ENCODE measurements at places on chromosomes 4 and X.

DNA sequence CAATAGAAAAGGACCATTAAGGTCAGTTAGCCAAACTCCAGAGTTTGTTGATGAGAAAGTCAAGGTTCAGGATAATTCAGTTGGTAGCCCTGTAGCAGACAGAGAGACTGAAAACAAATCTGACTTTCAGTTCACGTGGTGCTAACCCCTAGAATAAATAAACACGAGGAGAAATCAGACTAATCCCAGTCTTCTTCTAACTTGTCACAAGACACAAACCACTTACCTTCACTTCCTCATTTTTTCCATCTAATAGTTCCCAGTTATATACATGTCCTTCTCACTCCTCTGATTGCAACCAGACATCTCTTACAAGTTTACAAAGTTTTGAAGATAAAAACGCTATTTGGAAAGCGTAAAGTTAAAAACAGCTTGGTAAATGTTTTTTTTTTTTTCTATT is 7.7 kb downstream of the TLR7 start:
- DNase-seq, result no peak

GRCh38 chrX:18707426-18708049 is at the start of gene PPEF1:
PPEF1 (plus strand) TSS chrX:18707645; CDS start chrX:18707781, 136 bp downstream.
- no peak for DNase-seq

DNA sequence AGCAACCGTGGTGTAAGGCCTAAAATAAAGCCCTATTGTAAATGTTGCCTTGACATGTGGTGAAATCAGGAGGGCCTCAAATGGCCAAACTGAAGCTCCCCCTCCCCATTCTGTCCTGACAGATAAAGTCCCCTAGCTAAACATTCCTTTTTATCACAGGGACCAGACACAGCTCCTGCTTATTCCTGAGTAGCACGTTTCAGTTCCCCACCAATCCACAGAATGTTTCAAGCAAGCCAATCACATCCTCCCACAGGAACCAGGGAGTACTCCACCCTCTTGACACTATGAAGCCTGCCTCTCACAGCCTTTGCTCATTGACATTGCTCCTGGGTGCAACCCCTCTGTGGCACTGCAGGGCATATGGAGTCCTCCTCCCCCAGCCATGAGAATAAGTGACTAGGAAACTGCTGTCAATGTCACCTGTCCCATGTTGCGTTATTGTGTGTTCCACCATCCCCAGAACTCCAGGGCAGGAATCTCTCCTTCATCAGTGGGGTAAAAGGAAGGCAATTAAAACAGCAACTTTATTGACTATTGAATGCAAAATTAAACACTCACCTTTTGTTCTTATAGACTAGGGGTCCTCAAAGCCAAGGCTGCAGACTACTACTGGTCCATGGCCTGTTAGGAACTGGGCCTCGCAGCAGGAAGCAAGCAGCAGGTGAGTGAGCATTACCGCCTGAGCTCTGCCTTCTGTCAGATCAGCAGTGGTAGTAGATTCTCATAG is 128.1 kb downstream of the COL25A1 start:
- no peak for DNase-seq

- DNase-seq, result no peak
Measured at GRCh38 chr4:113815826-113816225, 54.3 kb upstream of the CAMK2D start.

GRCh38 chr4:37765741-37766140 is 60.7 kb upstream of the PGM2 start:
- no peak for DNase-seq

DNA sequence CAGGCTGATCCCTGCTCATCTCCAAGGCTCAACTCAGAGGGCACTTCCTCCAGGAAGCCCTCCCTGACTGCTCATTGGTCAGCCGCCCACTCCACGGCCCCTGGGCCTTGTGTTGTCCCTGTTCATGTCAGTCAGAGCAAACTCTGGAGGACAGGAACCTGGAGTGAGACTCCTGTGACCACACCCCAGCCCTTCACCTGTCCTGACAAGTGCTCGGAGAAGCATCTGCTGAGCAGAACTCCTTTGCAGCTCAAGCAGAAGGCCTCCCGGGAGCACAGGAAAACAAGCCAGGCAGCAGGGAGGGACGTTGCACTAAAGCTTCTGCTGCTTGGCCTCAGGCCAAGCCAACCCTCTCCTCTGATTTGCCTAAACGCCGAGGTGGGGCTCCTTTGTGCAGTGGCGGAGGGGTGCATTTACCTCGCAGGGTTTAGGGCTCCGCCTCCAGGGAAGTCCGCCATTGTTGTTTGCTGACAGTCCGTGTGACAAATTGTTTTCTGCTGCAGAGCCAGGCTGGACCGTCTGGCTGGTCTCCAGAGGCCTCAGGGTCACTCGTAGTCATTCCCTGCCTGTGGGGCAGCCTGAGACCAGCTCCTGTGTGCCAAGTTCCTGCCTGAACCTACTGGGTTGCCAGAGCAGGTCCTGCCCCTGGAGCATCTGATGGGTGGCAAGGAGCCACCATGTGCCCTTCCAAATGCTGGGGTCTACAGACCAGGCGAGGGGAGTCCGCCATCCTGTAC is 61.8 kb downstream of the C4orf50 start:
- DNase-seq, result no peak

- peak; percentile 36 for DNase-seq
Measured at GRCh38 chrX:40099055-40099958, 1.5 kb upstream of the BCOR start.

- no peak for DNase-seq
Measured at GRCh38 chrX:70429759-70430158, 6.6 kb downstream of the GDPD2 start.

DNA sequence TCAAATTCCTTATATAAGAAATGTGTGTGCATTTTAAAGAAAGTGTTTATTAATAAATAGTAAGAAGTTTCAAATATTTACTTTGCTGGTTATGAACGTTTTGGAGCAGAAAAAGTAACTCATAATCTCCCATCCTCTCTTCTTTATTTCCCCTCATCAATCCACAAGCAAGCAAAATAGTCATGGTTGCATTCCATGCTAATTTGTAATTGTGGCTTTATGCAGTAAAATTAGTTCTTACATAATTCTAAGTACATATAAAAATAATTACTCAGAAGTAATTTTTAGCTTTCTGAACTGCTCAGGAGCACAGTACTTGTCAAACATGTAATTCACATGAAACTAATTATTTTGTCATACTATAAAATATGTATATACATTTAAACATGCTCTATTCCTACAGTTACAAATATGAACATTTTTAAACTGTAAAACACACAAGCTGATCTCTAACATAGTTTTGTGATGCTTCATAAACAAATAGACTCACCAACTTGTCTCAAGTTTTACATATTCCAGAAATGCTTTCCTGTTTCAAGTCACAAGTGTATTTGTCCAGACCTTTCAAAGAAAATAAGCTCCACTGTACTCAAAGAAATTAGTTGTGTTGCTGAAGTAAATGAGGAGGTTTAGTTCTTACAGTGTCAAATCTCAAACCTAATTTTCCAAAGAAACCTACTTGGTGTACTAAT is 218.9 kb downstream of the PABPC4L start:
- DNase-seq, result no peak

GRCh38 chr4:126799971-126800574 is 832.7 kb upstream of the INTU start:
- no peak for DNase-seq

- DNase-seq, result no peak
Measured at GRCh38 chr4:114312338-114312737, 286.3 kb upstream of the UGT8 start.

DNA sequence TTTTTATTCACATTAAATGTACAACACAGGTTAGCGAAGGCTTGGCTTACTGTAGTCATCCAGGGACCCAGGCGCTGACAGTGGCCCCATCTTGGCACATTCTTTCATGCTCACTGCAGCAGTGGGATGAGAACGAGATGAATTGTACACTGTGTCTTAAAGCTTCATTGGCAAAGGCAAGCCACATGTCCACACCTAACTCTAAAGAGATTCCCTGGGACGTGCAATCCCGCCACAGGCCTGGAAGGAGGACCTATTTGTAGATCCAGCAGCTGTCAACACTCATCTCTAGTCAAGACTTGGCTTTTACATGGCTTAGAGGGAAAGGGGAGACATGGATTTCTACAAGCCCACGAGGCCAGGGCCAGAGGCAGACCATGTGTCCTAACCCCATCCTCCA is 16.1 kb upstream of the CXCR3 start:
- no peak for DNase-seq

GRCh38 chrX:122501652-122502051 is 682.4 kb upstream of the GRIA3 start:
- DNase-seq, result no peak

GRCh38 chrX:17826609-17827496 is 34.2 kb downstream of the RAI2 start:
- DNase-seq, result no peak

DNA sequence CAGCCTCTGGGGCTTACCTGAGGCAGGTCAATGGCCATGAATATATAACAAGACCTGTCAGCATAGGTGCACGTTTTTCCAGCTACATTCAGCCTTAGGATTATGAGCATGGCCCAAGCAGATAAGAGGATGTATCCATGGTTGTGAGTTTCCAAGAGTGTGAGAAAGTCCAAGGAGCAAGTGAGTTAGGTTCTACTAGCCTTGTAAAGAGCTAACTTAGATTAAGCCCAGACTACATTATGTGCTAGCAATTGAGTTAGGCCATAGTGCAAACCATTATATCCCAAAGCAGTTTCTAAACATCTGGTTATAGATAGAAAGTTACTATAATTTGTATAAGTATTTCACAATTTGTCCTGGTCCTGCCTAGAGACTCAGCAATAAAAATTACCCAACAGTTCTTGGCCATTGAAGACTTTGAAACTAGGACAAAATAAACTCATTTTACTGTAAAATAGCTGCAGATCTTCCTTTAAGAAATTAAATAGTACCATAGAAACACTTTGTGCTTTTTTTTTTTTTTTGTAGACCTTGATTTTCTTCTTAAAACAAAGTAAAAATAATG is 312.0 kb downstream of the CAMK2D start:
- DNase-seq, result no peak

DNA sequence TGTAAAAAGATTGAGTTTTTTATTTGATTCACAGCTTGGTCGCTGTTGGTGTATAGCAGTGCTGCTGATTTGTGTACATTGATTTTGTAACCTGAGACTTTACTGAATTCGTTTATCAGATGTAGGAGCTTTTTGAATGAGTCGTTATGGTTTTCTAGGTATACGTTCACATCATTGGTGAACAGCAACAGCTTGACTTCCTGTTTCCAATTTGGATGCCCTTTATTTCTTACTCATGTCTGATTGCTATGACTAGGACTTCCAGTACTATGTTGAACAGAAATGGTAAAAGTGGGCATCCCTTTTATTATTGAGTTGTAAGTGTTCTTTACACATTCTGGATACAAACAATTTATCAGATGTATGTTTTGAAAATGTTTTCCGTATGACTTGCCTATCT is 76.0 kb downstream of the ADGRG4 start:
- DNase-seq, result no peak

- DNase-seq, result no peak
Measured at GRCh38 chrX:55818673-55819375, 101.3 kb downstream of the RRAGB start.

Measured in T-cell (primary cell).